ENCODE measurements at places on chromosomes 4 and X. TPM values are rescaled to one million over a fixed set of nuclear protein-coding genes. Genes with fewer than 3 reads are reported as not detected.
A peak's percentile ranks its signal among the peaks of the same experiment; 100 is the strongest.

The GYPE gene
- not detected for total RNA-seq

The FAM114A1 gene
- 378 TPM for total RNA-seq

- DNase-seq: no peak
These were observed 165.6 kb downstream of the PALLD start for GRCh38 chr4:168662297-168662984.

GRCh38 chr4:16264798-16265197, 38.5 kb upstream of the TAPT1 start:
- peak; percentile 77 for DNase-seq

GRCh38 chrX:103356130-103356798, at the start of gene TCEAL9:
Gene TCEAL9, plus strand, starts transcription at chrX:103356506. Its CDS starts 1,179 bp downstream, at chrX:103357685.
- DNase-seq: peak; percentile 84

DNA sequence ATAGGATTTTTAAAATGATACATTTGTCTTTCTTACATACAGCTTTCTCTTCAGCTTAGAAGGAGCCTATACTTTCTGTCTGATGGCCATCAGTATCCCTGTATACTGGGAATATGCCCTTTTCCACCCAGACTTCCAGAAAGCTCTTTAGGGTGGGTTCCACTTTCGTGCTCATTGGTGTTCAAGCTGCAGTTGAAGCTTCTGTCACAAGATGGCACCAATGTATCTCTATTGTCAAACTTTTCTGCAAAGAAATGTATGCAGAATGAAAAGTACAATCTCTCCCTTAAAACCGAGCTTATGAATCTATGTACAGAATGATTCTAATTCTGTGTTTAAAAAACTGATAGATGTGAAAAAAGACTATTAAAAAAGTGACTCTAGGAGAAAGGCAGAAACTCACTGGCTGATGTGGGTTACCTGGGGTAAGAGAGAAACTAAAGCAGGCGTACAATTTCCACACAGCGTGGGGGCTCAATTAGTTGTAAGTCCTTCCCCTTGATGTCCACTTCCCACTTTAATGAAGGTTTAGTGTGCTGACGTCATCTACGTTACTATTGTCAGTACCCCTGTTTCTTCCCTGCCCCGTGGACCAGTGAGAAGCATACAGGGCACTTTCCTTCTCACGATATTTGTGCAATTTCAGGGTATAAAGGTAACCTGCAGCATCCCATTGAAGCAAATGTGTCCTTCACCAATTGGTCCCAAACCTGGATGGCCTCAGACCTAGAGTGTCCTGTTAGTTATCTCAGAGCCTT, 57.3 kb upstream of the TCEAL2 start:
- peak; percentile 28 for DNase-seq

The NKAP gene
- 6.0 TPM for total RNA-seq

The AMBN gene
- total RNA-seq: not detected

The XK gene
- not detected for total RNA-seq

The ALAS2 gene
- total RNA-seq: not detected

DNA sequence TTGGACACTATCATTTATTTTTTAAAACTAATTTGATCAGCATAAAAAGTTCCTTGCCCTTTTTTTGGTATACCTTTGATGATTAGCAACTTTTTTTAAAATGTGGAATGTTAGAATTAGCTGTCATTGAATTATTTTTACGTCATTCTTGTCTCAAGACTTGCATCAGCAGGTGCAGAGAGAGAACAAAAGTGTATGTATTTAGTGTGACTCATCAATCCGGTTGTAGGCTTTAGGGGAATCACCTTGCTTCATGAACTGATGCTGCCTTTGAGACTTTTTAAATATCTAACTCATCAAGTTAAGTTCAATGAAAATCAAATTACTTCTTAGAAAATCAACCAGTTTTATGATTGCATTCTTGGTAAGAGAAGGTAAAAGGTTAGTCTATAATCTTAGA, 125.1 kb downstream of the ARX start:
- DNase-seq: no peak

The SNCA gene
- not detected for total RNA-seq

DNA sequence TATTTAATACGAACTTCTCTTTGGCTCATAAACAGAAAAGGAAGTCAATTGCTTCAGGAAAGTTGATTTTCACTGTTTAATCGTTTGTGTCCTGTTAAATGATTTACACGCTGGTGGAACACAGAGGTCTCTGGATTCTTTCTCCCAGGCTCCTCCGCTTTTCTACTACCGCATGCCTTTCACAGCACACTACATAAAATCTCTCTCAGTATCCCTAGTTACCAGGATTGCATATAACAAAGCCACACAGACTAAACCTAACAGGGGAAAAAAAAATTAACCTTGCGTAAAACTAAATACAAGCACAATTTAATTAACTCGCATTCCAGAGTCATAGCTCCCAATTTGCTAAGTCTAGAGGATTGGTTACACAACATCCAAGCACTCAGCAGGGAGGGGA, 133.9 kb downstream of the CORIN start:
- DNase-seq: no peak

- no peak for DNase-seq
These were observed 273.9 kb downstream of the ARAP2 start for GRCh38 chr4:35970366-35970960.

- no peak for DNase-seq
These were observed 338.8 kb downstream of the BCOR start for GRCh38 chrX:39758791-39759525.

The RHOH gene
- total RNA-seq: not detected

The ODAPH gene
- not detected for total RNA-seq

- peak; percentile 60 for DNase-seq
These were observed 24.5 kb upstream of the TAPT1 start for GRCh38 chr4:16250661-16251365.

GRCh38 chr4:171599628-171600027, 213.6 kb upstream of the GALNTL6 start:
- DNase-seq: no peak

The AP1AR gene
- total RNA-seq: 25.8 TPM

The AFF2 gene
- 6.6 TPM for total RNA-seq

The CT47B1 gene
- total RNA-seq: not detected

- DNase-seq: peak; percentile 93
These were observed 190.6 kb downstream of the CCSER1 start for GRCh38 chr4:90317785-90318184.

- DNase-seq: peak; percentile 34
These were observed 3.9 kb upstream of the GLRB start for GRCh38 chr4:157072002-157072401.

The GLOD5 gene
- total RNA-seq: not detected

The ARHGEF6 gene
- total RNA-seq: 10.0 TPM

DNA sequence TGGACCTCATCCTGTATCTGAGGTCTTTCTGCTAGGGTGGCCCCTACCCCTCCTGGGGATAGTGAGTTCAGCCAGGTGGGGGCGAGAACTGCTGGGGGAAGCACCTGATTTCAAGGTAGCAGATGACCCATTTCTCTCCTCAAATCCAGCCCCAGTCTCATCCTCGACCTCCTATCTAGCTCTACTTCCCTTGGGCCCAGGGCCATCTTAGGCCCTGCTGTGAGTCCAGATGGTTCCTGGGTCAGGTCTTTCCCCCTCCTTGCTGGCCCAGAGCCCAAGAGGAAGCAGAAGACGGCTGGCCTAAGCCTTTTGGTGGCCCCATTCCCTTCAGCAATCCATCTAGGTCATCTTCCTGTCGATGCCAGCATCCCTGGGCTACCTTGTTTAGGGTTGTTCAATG, 3.3 kb downstream of the CDK16 start:
- no peak for DNase-seq

DNA sequence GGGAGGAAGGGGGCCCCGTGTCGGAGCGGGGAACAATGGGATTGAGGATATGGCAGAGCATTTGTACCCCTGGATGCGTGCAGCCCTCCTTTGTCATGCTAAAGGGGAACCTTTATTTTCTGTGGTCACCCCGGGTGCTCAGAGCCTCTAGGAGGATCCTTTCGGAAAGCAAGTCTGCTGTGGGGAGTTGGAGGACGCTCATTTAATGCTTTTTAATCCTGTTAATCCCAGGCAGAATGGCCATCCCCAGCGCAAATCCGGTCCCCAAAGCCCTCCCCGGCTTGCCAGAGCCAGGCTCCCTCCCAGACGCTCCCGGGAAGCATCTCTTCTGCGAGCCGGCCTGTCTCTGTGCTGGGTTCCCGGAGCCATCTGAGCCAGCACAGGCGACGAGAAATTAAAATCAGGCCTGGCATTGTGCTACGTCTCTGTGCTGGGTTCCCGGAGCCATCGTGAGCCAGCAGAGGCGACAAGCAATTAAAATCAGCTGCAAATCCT, 113.2 kb upstream of the PPP2R3B start:
- DNase-seq: no peak

GRCh38 chr4:112128452-112128851, 16.8 kb upstream of the FAM241A start:
- no peak for DNase-seq

- no peak for DNase-seq
These were observed 92.2 kb upstream of the MAGEB10 start for GRCh38 chrX:27715610-27716009.

DNA sequence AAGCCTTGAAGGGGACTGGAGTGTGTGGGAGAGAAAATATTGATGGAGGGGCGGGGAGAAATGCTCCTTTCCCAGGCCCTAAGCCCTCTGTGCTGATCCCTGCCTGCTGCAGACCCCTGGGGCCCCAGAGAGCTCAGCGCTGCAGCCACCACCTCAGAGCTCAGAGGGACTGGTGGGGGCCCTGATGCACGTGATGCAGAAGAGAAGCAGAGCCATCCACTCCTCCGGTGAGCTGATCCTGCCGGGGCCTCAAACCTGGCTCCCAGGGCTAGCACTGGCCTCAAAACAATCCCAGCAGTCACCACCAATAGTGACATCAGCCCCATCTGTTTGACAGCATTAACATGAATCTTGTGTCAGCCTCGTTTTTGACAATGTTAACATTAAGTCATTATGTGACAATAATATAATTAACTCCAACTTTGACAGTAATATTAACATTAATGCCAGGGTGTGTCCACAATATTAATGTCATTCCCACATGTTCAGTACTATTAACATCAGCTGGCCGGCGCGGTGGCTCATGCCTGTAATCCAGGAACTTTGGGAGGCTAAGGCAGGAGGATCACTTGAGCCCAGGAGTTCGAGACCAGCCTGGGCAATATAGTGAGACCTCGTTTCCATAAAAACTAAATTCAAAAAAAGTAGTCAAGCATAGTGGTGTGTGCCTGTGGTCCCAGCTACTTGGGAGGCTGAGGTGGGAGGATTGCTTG, 5.8 kb downstream of the WAS start:
- no peak for DNase-seq

- peak; percentile 58 for DNase-seq
These were observed 105.5 kb downstream of the MID1 start for GRCh38 chrX:10514891-10515290.

The RHOXF2B gene
- not detected for total RNA-seq

DNA sequence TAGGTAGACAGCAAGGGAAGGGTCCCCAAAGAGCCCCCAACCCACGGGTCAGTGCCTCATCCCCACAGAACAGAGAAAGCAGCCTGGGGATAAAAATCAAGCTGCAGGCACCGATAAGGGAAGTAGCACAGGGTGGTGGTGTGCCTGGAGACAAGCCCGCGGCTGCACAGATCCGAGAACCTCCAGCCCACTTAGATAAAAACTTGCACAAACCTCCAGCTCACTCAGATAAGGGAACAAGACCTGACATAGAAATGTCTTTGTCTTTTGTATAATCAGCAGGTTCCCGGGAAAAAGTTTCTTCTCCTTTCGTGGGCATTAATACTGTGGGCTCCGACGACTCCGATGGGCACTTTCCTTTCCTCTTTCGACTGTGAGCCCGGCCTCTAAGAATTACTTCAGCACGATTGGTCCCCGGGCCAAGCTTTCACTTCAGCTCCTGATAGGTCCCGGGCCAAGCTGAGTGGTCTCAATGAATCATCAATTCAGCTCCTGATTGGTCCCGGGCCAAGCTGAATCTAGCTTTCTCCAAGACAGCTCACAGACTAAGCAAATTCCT, 32.4 kb downstream of the PRDX4 start:
- peak; percentile 19 for DNase-seq

DNA sequence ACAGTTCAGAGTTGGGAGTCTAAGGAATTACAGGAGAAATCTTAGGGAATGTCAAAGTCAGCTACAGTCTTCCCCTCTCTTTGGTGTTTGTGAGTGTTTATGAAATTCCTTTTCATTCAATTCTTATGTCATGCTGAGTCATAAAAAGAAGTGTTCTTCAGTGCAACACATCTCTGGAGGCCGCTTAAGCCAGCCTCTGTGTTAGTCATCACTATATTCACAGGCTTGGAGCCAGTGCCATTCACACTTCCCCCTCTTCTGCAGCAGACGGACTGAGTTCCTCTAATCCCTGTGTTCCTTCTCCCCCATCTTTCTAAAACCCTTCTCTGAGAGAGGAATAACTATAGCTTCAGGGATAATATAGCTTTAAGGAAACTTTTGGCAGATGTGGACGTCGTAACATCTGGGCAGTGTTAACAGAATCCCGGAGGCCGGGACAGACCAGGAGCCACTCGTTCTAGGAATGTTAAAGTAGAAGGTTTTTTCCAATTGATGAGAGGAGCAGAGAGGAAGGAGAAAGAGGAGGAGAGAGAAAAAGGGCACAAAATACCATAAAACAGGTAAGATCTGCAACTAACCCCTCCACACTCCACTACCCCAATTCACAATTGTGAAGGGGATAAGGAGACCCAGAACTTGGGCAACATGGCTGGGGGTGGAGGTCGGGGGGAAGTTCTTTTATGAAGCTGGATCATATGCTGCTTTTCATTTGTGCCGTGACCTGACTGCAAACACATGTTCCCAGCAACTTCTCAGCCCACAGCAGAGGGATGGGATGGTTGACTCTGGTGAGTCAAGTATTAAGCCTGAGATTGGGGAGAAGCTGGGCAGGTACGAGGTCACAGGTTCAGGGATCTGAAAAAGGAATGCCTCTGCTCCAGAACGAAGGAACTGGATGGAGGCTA, at the start of gene SRPX2:
Gene SRPX2 (plus strand): TSS at position 244 of the 905 bp plus-strand sequence. CDS start 2,124 bp downstream, outside the sequence.
- DNase-seq: peak; percentile 90

GRCh38 chr4:108529984-108530905, 90.1 kb upstream of the RPL34 start:
- no peak for DNase-seq

DNA sequence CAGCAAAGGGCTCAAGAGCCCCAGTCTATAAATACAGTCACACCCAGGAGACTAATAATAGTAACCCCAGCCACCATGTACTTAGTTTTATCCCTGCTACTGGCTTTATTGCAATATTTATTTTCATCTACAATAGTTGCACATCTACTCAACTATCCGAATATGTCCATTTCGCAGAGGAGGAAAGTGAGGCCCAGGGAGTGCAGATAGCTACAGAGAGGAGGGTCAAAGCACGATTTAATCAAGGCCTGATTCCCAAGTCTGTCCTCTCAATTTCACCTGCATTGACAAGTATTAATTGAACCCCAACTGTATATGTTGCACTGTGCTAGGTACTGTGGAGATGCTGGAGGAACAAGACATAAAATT, 4.0 kb upstream of the PLP2 start:
- no peak for DNase-seq
